Activated T-cell treated with anti-CD3 and anti-CD28 coated beads, Interleukin-2, amount 50 U/mL, for 48 hours (primary cell): ENCODE measurements at places on chromosomes 7 and 10.

DNA sequence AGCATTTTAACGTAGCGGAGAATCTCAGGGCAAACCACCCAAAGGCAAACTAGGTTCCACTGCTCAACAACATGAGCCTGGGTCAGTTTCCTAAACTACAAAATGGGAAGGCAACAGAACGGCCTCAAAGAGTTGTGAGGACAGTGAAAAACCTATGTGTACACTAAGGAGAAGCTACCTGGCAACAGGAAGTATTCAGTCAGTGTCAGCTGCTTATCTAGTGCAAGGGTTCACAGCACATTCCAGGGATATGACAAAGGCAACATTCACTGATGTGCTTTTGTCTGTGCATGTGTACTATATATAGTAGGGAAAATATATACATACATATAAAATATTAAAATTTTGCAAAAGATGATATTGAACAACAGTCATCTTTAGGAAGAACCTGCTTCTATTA lies 17.2 kb downstream of the NUDCD3 start:
- DNase-seq: no peak

- no peak for DNase-seq
Observed at GRCh38 chr10:28906415-28906814, 229.1 kb downstream of the BAMBI start.

- DNase-seq: no peak
Observed at GRCh38 chr10:113443141-113443925, 109.5 kb upstream of the HABP2 start.

DNA sequence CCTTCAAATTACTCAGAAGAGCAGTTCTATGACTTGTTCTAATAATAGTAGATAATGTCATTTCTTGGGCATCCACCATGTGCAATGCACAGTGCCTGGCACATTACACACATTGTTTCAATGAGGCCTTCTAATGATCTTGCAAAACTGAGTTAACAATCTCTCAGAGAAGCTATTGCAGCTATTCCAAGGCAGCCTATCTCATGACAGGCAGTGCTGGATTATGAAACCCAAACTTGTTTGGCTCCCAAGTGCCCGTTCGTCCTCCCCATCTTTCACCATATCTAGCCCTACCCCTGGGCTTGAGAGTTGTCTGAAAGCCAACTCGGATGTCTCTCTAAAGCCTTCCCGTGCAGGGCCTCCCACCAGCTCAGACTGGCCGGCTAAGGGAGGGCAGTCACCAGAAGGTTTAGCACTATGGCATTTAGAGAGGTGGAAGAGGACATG lies 405.1 kb downstream of the PLXNA4 start:
- no peak for DNase-seq

- DNase-seq: no peak
Observed at GRCh38 chr7:117673839-117674238, 194.0 kb downstream of the CFTR start.

DNA sequence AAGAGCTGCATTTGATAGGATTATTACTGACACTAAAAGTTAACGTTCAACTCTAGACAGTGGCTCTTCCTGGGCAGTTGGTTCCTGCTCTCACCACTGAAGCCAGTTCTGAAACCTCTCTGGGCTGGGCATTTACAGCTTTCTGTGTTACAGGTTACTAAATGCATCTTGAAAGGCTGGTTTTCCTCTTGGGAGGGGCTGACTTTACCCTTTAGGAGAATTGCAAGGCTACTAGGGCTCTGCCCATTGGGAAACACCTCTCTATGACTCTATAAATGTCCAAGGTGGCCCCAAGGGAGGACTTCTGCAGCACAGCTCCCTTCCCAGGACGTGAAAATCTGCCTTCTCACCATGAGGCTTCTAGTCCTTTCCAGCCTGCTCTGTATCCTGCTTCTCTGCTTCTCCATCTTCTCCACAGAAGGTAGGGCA lies at the start of gene GPR15LG:
GPR15LG (plus strand) TSS at position 301 of the 429 bp plus-strand sequence; CDS start at position 352, 51 bp downstream.
- no peak for DNase-seq

DNA sequence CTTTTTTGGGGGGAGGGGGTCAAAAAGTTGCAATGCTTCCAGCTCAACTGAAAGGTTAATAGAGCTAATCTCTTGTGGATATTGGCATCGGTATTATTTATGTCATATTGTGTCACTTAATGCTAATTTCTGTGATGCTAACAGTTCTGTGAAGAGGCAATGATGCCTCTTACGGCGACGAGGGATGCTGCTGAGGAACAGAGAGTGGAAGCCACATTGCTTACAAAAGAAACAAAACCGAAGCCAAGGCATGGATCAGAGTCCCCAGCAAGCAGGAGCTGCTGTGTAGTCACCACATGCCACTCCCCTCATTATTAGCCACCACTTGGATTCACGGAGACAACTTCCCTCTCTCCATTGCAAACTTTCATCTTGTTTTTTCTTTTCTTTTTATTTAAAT lies 536.5 kb upstream of the MGMT start:
- DNase-seq: no peak

DNA sequence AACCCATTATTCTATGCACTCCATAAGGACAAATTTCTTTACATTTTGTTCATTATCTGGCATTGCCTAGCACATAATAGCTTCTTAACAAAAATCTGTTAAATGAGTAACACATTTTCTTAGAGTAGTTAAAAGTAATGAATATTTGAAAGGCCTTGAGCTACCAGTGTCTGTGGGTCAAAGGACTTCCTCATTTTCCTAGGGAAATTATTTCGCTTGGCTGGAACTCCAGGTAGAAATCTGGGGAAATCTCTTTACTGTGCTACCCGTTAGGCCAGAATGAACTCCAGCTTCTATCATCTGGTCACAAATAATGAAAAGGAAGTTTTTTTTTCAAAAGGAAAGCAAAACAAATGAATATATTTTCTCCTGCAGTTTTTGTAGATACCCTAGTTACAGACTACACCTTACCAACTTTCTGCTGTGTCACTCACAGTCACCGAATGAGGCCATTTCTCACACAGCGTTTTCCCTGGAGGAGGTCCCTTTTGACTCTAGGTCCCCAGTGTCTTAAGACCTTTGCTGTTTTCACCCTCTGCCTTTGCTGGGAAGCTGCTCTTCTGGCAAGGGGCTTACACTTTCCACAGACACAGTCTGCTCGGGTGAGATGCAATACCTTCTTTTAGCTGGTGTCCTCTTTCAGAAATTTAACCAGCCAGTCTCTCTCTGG lies 1.6 kb downstream of the SAMD9L start:
- DNase-seq: no peak

- no peak for DNase-seq
Observed at GRCh38 chr10:103839872-103840739, 15.3 kb downstream of the SH3PXD2A start.

- no peak for DNase-seq
Observed at GRCh38 chr7:78165454-78165853, 366.9 kb downstream of the PHTF2 start.

- DNase-seq: no peak
Observed at GRCh38 chr7:38905056-38905759, 3.8 kb downstream of the VPS41 start.

GRCh38 chr10:81108516-81109199 lies 571.0 kb downstream of the SH2D4B start:
- DNase-seq: no peak
